Kasumi-1 (cell line): ENCODE measurements at places on chromosomes 1 and 21.

- peak; percentile 48 for DNase-seq
Observed at GRCh38 chr1:209769971-209770370, 14.1 kb downstream of the TRAF3IP3 start.

GRCh38 chr1:226541231-226541630 lies 7.3 kb upstream of the STUM start:
- no peak for DNase-seq

GRCh38 chr1:95321531-95321930 lies 87.5 kb downstream of the RWDD3 start:
- DNase-seq, result no peak

DNA sequence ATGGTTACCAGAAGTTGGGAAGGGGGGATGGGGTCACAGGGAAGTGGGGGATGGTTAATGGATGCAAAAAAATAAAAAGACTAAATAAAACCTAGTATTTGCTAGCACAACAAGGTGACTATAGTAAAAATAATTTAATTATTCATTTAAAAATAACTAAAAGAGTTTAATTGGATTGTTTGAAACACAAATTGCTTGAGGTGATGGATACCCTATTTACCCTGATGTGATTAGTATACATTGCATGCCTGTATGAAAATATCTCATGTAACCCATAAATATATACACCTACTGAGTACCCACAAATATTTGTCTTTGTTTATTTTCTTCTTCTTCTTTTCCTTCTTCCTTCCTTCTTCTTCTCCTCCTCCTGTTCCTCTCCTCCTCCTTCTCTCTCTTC lies 57.8 kb upstream of the MACF1 start:
- DNase-seq, result no peak

- DNase-seq, result no peak
Observed at GRCh38 chr1:54287176-54287650, 87.2 kb downstream of the MRPL37 start.

- DNase-seq, result no peak
Observed at GRCh38 chr1:244181867-244182266, 130.8 kb downstream of the ZBTB18 start.

- DNase-seq, result no peak
Observed at GRCh38 chr1:199747984-199748383, 279.5 kb upstream of the NR5A2 start.

- no peak for DNase-seq
Observed at GRCh38 chr1:89457046-89457445, 67.6 kb upstream of the LRRC8B start.

DNA sequence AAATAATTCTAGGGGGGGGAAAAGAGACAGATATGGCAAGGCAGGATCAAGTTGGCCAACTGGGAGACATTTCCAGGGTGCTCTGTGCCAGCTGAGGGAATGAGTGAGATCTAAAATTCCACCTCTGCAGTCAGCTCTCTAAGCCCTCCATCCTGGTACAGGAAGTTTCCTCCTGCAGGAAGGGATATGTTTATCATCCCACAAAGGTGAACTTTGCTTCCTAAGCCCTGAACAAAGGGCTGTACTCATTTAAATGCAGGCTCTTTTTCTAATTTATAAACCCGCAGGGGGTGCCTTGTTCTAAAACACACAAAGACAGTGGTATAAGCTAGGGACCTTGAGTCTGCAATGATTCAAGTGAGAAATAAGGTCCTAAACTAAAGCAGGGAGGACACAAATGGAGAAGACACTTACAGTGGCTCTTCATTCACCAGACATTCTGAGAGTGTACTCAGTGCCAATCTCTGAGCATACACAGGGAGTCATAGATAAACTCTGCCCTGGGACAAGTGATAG lies 3.6 kb upstream of the TNFSF4 start:
- no peak for DNase-seq

- DNase-seq, result no peak
Observed at GRCh38 chr1:212040629-212041412, 5.3 kb downstream of the DTL start.

GRCh38 chr1:84693005-84693404 lies 2.7 kb upstream of the SSX2IP start:
- no peak for DNase-seq

GRCh38 chr1:116409751-116410191 lies 36.7 kb downstream of the ATP1A1 start:
- DNase-seq, result no peak

DNA sequence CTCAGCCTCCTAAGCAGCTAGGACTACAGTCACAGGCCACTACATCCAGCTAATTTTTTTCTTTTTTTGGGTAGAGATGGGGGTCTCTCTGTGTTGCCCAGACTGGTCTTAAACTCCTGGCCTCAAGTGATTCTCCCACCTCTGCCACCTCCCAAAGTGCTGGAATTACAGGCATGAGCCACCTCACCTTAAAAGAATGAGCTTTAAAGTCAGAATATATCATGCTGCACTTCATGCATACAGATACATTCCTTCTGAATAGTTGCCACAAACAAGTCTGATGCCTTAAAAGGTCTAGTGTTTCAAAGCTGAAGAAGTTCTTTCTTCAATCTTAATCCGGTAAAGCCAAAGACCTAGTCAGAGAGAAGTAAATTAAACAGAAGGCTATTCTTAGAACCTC lies 23.8 kb upstream of the CPLANE2 start:
- no peak for DNase-seq

DNA sequence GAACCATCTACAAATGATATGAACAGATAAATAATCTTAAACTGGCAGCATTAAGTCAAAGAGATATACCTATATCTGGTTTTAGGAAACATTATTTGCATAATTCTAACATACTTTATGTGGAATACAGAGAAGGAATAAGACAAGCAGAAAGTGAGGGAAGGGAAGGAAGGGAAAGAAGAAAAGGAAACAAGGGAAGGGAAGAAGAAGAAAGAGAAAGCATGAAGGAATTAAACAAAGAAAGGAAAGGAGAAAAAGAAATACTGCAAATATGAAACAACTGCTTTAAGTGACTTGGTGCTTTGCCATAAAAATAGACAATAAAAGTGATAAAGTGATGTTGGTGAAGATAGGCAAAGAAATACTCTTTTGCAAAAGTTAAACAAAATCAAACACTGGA lies 20.1 kb downstream of the SCMH1 start:
- DNase-seq, result no peak

DNA sequence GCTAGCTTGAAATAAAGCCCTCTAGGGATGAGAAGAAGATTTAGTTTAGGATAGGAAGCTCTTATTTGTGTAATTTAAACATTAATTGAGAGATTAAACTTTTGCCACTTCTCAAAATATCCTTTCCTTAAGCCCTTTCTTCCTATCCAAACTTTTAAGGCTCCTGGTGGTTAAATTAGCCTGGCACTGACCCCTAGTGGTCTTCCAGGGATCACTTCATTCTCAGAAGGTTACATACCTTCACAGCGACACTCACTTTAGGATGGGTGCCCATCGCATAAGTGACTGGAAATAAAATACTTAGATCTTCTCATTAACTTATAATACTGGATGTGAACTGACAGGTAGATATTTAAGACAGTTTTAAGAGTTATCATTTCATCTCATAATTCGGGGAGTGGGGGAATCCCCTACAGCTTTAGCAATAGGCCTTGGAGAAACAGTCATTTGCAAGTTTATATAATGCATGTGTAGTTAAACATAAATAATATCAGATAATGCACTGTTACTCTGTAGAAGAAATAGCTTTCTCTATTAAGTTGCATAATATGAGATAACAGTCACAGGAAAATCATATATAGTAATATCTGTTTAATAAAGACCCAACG lies 7.4 kb downstream of the LHX9 start:
- DNase-seq, result peak; percentile 84

DNA sequence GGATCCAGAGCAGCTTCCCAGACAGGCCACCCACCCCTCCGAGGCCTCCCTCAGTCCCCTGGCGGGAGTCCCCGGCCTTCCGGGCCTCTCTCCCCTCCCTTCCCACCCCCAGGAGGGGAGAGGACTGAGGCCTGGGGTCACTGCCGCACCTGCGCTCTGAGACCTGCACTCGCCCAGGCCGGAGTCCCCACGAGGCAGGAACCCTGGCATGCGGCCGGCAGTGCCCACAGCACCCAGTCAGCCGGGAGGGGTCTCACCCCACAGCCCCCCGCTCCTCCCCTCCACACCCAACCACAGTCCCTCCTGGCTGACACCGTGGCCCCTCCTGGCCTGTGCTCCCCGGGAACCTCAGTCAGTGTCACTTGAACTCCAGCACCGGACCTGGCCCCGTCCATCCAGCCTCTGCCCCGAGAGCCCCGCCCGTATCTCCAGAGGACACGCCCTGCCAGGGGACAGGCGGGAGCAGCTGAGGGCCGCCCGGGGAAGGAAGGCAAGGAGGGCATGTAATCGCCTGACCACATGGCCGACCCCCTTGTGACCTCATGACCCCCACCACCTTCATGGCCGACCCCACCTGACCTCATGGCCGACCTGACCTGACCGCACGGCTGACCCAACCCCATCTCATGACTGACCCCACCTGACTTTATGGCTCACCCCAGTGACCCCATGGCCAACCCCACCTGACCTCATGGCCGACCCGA lies 28.7 kb upstream of the TTLL10 start:
- DNase-seq, result no peak

- no peak for DNase-seq
Observed at GRCh38 chr1:245657371-245657770, 502.6 kb downstream of the KIF26B start.

- DNase-seq, result no peak
Observed at GRCh38 chr1:232344791-232345399, 285.0 kb downstream of the SIPA1L2 start.

DNA sequence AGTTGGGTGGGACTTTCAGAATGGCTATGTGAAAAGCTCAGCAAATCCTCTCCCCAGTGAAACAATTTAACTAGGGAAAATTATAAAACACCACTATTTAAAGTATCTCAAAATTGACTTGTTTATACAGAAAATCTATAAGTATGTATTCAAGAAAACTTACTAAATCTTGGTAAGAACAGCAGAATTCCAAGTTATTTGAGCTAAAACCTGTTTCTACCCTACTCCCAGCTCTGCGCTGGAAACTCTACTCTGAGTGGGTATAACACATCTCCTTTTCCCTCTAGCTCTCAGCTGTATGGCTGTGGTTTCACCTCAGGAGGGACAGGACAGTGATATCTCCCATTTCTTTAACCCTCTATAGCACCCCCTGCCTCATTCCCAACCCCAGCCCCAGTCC lies 295.2 kb upstream of the POGK start:
- DNase-seq, result no peak

DNA sequence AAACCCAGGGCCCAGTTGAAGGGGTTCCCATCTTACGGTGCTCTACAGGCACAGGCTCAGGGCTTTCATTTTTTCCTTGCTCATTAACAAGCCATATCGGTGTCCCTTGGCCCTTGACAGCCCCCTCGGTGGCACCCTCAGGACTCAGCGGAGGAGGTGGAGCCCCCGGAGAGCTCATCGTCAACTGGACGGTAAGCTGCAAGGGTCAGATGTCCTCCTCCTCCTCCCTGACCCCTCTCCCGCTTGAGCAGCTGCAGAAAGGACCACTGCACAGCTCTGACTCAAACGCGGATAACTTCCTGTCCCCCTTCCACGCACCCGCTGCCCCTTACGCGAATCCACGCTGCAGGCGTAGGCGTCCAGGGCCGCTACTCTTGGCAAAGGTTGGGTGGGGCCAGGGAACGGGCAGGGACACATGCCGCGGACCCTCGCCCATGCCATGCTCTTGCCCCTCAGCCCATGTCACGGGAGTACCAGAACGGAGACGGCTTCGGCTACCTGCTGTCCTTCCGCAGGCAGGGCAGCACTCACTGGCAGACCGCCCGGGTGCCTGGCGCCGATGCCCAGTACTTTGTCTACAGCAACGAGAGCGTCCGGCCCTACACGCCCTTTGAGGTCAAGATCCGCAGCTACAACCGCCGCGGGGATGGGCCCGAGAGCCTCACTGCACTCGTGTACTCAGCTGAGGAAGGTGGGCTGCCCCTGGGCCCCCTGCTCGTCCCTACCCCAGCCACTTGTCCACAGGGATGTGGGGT lies 14.7 kb downstream of the TMEM81 start:
- DNase-seq, result no peak

DNA sequence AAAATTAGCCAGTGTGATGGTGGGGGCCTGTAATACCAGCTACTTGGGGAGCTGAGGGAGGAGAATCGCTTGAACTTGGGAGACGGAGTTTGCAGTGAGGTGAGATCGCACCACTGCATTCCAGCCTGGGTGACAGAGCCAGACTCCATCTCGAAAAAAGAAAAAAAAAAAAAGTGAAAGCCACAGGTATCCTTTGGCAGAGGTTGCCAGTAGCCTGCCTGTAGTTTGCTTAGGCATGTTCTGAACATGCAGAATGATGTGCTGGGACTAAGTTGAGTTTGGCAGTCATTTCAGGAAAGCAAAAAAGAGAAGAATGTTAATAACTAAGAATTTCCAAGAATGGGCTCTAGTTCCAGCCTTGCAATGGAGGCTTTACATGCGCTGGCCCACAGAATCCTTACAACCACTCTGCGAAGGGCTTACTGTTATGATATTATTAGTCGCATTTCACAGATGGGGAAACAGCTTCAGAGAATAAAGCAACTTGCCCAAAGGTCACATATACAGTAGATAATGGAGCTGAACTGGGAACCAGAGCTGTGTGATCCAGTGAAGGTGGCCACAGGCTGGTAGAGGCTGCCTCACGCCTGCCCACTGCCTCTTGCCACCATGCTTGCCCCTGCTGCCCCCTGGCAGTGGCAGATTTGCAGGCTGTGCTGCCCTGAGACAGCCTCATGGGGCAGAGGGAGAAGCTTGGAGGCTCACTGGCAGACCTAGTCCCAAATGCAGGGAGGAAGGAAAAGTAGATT lies 66.5 kb upstream of the LYST start:
- peak; percentile 63 for DNase-seq

- no peak for DNase-seq
Observed at GRCh38 chr1:147534386-147534785, 6.9 kb upstream of the BCL9 start.

DNA sequence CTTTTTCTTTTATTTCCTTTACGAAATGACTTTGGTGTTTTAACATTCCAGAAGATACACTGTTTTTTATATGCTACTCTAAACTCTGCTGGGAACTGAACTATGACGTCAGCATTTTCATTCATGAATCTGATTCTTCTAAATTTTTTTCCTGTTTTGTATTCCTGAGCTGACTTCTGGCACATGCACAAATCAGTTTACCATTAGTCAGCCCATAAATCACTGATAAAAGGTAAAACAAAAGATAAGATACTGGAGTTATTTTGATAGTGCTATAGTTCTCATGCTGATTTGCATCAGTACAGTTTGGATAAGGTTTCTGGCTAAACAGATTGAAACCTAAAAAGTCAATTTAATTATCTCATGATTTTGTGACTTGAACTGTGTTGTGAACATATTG lies 10.4 kb downstream of the CAMTA1 start:
- no peak for DNase-seq

DNA sequence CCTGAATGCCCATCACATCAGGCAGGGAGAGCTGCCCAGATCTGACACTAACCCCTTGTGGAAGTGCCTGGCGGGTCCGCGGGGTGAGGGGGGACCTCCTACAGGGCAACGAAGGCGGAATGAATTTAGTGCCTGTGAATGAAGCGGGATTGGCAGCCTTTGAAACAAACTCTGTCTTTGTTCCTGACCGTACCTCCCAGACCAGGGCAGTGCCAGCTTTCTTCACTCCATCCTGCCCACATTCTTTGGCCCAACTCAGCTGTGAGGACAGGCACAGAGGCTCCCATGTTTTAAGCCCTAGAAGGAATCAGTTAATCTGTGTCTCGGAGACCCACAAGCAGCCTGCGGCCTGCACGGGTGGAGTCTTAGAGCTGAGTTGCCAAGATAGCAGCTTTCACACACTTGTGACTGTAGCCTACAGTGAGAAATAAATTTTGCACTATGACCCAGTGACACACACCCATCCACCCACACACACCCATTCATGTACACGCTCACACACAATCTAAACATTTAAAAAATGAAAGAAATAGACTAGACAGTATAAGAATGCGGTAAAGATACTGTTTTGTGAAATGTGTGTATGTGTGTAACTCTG lies 60.1 kb upstream of the USP24 start:
- DNase-seq, result no peak
